Stimulated activated naive CD4-positive, alpha-beta T cell (primary cell): ENCODE measurements at places on chromosomes 1 and 21.

DNA sequence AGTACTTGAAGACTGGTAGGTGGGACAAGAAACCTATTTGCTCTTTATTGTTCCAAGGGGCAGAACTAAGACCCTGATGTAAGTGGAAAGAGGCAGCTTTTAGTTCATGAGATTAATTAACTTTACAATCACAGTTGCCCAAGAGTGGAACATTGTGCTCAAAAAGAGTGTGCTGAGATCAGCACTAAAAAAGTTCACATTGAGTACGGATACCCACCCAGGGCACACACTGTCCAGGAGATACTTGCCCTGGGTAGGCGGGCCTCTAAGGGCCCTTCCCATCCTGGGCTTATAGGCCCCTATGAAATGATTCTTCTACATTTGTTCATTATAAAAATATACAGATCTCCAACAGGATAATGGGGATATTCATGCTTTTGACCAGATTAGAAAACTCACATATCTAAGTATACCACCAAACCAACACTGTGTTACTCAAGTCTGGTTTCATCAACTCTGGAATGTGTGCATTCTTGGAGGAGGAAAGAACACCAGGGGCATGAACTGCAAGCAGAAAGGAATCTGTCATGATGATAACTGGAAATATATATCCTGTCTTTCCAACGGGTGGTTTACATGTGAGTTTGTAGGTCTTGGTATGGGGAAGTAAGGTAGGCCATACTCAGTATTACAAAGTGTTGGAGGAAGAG lies 626.2 kb downstream of the SMYD3 start:
- DNase-seq, result no peak

DNA sequence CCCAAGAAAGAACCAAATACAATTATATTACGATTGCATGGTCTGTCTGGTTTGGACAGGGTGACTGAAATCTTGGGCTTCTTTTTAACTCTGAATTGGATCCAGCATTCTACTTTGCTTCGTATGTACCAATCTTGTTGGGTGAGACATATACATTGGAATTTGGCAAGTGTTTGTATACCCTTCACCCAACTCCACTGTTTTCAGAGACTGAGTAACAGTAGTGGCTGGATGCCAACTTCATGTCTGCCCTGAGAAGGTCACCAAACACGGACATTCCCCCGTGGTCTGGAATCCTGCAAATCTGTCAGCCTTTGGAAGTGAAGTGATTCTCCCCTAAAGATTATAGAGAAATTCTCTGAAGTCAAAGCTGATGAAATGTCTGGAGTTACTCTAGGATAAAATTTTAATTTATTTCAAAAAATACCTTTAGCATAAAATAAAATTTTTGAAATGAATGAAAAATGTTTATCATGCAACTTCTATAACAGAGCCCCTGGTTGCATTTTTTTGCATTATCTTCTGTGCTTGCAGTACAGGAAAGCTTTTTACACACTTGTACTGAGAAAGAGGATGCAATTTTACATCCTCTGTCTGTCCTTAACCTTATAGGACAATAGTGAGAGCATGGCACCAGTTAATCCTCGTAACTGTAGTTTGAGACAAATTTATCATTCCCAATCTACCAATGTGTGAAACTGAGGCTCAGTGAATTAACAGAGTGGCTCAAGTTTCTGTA lies 201.8 kb downstream of the DISC1 start:
- no peak for DNase-seq

DNA sequence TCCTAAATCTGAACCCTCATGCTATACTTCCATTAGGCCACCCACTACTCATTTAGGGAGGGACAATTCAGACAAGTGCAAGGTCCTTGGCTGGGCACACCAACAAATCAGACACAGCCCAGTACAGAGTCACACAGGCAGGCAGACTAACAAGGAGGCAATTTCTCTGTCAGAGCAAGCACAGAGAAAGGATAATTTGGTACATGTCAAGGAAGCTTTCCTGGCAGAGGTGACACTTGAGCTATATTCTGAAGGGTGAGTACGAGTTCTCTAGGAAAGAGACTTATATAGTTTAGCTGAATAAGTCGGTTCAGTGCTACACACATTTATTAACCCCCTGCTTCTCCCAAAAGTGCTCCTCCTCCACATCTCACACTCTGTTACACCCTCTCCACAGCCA lies 455.9 kb downstream of the OMA1 start:
- no peak for DNase-seq

DNA sequence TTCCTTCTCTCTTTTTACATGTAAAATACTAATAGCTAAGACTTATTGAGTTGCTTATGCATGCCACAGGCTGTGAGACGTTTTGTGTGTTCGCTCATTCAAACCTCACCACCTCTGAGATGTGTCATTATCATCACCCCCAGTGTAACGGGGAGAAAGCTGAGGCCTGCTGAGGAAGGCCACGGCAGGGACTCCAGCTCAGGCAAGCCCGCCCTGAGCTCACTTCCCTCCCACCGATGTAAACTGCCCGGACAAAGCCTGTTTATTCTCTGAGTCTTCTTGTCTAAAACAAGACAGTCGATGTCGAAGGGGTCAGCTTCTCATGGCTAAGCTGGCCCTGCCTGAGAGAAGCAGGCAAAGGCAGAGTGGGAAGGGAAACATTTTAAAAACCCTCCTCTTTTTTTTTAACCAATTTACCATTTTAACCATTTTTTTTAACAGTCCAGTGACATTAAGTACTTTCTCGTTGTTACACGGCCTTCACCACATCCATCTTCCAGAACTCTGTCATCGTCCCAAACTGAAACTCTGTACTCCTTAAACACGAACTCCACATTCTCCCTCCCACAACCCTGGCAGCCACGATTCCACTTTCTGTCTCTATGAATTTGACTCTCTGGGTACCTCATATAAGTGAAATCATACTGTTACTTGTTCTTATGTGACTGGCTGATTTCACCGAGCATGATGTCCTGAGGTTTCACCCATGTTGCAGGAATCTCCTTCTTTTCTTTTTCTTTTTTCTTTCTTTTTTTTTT lies 204.8 kb upstream of the GALNT2 start:
- DNase-seq, result no peak

GRCh38 chr1:173798078-173798477 lies 26.4 kb upstream of the DARS2 start:
- DNase-seq, result no peak
